Non-pigmented ciliary epithelial cell (primary cell): ENCODE measurements at places on chromosomes 12 and 14.
A peak's percentile ranks its signal among the peaks of the same experiment; 100 is the strongest.

DNA sequence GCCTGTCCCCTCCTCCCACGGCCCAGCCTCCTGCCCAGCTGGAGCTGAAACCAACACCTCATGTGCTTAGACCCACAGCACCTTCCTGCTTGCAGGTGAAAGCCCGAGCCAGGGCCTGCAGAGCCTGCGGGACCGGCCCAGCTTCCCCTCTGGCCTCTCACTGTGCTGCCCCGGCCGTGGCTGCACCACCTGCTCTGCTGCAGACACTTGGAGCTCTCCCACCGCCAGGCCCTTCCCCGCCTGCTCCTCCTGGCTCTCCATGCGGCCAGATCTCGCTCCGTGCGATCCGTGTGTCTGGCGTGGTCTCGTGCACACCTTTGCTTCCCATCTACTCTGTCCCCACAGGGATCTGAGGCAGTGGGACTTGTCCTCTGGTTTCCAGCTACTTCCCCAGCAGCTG is 72.2 kb upstream of the FBRSL1 start:
- no peak for DNase-seq

DNA sequence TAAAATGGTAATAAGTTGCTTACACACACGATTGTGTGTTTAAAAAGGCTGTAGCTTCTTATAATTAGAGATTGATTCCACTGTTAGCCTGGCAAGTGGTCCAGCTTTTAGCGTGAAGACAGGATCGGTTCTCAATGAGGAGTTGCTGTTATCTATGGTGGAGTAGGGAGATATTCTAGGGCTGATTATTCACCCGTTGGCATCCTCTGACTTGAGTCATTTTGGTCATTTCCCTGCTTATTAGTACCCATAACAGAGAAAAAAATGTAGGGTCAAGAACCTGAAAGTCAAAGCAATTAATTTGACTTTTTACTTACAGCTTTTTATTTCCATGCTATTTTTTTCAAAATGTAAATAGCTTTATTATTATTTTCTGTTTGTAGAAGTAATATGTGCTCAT is 76.0 kb downstream of the KCNK13 start:
- no peak for DNase-seq

GRCh38 chr12:117330441-117331113 is 30.8 kb downstream of the NOS1 start:
- no peak for DNase-seq

GRCh38 chr14:69716478-69717187 is 50.3 kb upstream of the SRSF5 start:
- DNase-seq, result peak; percentile 97

DNA sequence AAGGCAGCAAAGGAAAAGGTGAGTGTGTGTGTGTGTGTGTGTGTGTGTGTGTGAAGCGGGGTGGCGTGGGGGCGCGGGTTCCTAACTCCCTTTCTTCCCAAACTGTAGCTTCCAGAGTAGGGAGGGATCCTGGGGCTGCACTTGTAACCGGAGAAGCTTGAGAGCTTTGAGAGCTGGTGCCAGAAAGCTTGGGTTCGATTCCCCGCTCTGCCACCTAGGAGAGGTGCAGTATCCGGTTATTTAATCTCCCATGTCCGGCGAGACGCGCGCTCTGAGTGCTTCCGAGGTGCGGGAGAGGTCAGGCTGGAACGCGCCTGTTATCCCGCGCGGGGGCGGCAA is 7.2 kb upstream of the RACGAP1 start:
- DNase-seq, result no peak

DNA sequence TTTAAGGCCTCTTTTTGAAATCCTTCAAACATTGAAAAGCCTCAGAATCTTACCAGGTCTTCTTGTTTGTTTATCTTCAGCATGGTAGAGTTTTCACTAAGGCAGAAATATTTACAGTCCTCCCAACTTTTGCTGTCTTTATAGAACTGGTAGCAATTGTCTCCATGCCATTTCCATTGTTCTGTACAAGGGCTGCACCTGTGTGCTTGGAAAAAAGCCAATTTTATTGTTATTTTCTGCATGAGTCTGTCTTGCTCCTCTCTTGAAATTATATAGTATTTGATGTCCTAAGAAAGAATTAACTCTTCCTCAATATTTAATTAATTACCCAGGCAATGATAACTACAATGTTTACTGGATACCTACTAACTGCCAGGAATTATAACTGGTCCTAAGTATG is 23.3 kb downstream of the CLEC1A start:
- DNase-seq, result no peak

DNA sequence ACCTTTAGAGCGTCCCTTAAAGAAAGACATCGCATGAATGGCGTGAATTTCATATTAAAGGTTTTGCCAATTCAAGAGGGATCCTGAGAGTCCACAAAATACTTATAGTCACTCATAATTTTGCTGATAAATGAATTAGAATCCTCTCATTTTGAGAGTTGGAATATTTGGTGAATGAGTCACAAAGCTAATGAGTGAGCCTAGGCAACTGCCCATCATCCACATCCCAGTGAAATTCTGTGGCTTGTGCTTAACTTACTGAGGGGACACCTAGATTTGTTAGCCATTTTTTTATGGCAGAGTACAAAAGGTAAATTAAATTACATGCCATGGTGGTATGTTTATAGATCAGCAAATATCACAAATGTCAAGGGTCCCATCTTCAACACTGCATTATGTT is 12.7 kb upstream of the NOXRED1 start:
- DNase-seq, result no peak

DNA sequence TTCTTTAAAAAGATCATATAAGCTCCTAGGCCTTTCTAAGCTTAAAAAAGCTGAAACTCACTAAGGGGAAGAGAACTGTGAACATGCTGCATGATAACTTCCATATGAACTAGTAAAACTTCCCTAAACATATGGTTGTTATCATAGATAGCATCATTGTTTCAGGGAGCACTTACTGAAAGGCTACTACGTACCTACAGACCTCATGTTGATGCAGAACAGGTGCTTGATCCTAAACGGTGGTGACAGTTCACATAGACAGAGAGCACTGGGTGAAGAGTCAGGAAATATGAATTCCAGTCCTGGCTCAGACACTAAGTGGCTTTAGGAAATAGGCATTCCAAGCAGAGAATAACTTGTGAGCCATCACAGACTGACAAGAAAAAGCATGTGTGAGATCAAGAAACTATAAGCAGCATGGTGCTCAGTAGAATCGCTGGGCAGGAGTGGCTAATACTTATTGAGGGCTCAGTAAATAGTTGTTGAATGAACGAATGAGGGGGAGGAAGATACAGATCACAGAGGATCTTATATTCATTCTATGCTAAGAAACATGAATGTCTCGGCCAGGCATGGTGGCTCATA is 78.4 kb upstream of the NUDT4 start:
- no peak for DNase-seq

GRCh38 chr12:107125833-107126232 is 32.5 kb upstream of the CRY1 start:
- no peak for DNase-seq

DNA sequence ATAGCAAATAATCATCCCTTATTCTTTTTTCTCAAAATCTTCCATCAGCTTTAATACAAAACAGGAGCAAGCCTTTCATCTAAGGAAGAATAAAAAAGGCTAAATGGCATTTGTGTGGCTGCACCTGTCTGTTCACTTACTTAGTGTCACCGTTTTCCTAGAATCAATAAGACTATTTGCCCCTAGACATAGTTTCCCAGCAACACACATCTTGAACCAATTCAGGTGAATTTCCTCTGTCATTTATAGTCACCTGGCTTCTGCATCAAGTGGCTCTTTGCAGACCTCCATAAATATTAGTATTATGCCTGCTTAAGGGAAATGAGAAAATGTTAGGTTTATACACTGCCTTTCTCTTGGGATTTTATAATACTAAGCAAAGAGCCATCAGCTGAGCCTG is 17.4 kb upstream of the GCH1 start:
- DNase-seq, result no peak

GRCh38 chr12:107396991-107397390 is 288.6 kb upstream of the PWP1 start:
- DNase-seq, result no peak

- no peak for DNase-seq
These were observed 5.8 kb upstream of the ITFG2 start for GRCh38 chr12:2806700-2807099.

GRCh38 chr12:6891646-6892001 is 13.0 kb upstream of the LRRC23 start:
- no peak for DNase-seq

DNA sequence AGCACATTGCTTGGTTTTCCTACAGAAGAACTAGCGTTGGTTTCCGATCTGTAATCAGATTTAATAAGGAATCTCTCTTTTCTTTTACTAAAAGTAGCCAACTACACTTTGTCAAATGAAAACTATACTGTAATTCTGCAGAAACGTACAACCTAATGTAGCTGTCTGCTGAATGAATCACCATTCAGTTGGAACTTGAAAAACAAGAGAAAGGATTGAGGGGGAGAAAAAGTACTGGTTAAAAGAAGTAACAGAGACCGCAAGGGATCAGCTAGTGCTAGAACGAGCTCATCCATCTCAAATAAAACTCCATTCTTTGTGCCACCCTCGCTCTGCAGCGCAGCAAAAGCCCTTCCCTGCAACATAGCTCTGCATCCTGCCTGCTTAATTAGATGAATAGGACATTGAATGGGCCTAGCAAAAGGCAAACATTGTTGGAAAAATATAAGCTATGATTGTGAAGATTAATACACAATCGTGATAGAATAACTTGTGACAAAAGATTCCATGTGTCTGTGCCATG is 2.6 kb downstream of the GARIN2 start:
- DNase-seq, result no peak

DNA sequence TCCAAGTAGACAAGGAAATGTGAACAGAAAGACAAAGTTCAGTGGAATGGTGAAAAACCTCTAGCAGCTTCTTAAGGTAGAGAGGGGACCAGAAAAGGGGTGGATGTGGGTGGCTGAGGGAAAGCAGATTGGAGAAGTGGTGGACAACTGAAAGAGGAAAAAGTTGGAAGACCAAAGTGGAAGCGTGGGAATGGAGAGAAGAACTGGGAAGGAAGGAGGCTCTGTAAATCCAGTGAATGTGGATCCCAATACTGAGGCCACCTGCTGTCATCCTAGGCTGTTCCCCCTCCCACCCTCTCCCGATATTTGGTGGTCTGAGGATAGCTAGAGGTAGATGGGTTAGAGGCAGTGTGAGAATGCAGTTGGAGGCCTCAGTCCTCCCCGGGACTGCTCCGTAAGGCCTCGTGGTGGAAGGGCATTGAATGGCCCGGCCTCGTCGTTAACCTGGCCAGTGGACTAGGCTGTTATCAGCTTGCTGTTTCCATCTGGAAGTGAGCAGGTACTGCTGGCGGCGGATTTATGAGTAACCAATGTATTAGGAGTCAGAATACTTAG is 822 bp upstream of the POU6F1 start:
- no peak for DNase-seq

- no peak for DNase-seq
These were observed 417.0 kb upstream of the ATXN7L3B start for GRCh38 chr12:74120644-74121043.

GRCh38 chr12:95262808-95263207 is 45.2 kb downstream of the VEZT start:
- no peak for DNase-seq

GRCh38 chr14:94823556-94824341 is 53.8 kb upstream of the GSC start:
- no peak for DNase-seq

DNA sequence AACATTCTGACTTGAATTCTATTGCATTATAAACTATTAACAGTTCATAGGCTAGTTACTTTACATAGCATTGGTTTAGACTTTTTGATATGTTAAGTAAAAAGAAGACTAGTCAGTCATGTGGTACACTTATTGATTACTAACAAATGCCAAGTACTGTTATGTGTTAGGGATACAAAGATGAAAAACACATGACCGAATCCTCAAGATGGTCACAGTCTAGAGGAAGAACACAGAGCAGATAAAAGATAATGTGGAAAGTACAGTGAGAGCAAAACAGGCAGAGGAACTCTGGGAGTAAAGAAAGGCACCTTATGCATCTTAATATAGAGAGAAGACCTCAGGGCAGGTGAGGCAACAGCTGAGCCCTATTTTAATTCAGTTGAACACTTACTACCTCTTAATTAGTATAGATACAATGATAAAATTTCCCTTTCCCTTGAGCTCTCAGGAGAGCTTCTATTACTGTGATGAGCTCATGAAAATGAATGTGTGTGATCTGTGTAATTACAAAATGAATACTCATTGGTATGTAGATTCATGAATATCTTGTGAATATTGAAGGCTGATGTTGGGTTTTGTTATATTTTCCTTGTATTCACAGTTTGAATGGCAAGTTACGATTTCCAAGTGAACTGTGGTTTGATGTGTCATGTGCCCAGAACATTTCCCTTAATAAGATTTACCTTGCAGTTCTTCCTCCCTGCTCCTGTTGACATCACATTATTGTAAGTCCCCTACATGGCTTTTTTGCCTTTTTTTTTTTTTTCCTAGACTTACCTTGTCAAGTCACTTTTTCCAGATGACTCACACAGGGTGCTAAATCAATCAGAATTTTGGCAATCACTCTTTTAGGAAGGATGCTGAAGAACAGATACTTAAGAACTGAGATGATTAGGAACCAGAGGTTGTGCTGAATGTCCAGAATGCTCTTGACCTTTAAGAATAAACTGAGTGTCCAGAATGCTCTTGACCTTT is 29.5 kb upstream of the MSRB3 start:
- DNase-seq, result no peak

- no peak for DNase-seq
These were observed 96.4 kb downstream of the EFCAB11 start for GRCh38 chr14:89858089-89858488.

DNA sequence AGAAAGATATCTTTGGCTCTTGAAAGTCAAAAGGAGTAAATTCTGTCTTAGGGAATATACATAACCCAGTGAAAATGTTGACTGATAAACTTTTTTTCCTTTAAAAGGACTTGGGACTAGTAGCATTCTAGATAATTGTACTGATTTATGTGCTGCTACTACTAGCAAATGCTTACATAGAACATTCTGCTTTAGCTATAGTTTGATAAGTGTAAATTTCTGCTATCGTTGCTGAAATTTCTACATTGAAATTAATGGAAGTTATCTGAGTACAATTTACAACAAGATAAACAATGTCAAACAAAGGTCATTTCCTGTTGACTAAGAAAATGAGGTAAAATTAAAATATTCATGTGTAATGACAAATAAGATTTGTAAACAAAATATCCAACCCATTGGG is 48.3 kb upstream of the CNTN1 start:
- DNase-seq, result no peak
